ENCODE measurements at places on chromosomes 3 and 15.
A peak's percentile ranks its signal among the peaks of the same experiment; 100 is the strongest.

DNA sequence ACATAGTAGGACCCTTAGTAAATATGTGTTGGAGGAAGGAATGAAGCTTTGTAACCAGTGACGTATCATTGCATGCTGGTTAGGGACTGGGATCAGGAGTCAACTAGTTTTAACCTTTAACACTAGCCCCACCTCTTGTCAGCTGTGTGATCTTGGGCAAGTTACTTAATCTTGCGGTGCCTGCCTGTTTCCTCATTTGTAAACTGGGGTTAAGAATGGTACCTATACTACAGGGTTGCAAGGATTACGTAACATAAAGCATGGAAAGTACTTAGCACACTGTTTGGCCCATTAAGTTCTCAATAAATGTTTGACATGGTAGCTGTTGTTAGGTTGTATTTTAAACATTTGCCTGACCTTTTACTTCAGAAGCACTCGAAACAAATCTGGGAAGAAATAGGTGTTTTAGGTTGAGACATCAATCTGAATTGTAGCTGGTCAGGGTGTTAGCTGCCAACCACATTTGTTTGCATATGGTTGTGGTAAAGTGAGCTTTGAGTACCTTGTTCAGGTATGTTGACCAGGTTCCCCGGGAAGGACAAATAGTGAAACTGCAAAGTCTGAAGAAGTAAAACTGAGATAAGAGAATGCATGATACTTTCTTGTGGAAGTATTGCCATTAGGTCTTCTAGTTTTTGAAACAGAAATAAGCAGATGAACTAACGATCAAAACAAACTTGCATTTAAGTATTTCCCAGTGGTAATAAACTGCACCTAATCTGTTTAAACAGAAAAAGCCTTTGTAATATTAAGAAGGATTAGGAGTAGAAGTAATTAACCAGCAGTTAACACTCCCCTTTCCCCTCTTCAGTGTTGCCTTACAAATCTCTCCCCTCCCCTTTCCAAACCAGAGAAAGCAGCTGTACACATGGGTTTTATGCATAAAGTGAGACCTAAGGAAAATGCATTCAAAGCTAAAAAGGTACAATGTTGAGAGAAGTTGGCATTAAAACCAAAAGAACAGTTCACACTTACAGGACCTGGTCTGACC is 25.8 kb upstream of the SCAANT1 start:
- no peak for DNase-seq

- DNase-seq = no peak
Observed at GRCh38 chr3:30083315-30083714, 523.1 kb upstream of the TGFBR2 start.

DNA sequence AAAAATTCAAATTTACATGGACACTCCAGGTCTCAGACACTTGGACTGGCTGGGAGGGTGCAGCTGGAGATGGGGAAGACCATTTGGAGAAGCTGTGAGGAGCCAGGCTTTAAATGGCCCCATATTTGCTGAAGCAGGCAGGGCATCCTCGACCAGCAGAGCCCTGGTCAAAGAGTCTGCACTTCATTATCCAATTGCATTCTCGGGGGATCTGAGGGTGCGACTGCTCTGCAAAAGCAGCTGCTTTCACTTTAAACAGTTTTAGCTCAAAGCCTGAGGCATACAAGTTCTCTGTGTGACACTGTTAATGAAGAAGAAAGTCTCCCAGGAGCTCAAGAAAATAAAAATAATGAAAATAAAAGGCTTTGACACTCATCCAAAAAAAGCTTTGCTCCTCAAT is 98.0 kb upstream of the SLC25A36 start:
- DNase-seq = no peak

- no peak for DNase-seq
Observed at GRCh38 chr15:85832394-85832793, 37.7 kb upstream of the KLHL25 start.

DNA sequence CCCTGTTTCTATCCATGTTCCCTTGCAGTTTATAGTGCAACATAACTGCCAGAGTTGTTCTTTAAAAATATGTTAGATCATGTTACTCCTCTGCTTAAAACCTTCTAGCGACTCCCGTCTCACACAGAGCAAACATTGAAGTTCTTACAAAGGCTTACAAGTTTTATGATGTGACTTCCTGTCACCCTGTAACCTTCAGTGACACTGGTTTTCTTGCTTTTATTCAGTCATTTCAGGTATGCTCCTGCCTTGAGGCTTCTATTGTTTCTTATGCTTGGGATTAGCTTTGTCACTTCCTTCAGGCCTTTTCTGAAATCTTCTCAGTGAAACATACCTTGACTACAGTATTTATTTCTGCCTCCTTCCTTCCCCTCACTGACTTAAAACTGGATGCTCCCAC is 252.1 kb downstream of the DOCK3 start:
- peak; percentile 7 for DNase-seq

Data from activated naive CD4-positive, alpha-beta T cell treated with anti-CD3 and anti-CD28 coated beads for 36 hours (primary cell).